ENCODE measurements at places on chromosomes 5 and 9.

- DNase-seq = no peak
Observed at GRCh38 chr5:178111925-178112324, 1.4 kb upstream of the N4BP3 start.

DNA sequence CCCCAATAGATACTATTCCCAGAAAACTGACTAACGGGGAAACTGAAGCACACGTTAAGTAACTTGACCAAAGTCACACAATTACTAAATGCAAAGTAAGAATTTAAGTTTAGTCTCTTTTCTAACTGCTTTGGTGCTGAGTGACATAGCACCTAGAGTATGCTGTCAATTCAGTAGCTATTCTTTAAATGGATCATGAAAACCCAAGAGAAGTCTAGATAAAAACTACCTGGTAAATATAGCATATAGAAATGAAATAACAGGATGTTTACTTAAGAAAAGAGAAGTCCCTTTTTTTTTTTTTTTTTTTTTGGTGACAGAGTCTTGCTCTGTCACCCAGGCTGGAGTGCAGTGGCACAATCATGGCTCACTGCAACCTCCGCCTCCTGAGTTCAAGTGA, 129.2 kb downstream of the PDE4D start:
- no peak for DNase-seq

GRCh38 chr9:73143711-73144328, 7.8 kb upstream of the ANXA1 start:
- no peak for DNase-seq

DNA sequence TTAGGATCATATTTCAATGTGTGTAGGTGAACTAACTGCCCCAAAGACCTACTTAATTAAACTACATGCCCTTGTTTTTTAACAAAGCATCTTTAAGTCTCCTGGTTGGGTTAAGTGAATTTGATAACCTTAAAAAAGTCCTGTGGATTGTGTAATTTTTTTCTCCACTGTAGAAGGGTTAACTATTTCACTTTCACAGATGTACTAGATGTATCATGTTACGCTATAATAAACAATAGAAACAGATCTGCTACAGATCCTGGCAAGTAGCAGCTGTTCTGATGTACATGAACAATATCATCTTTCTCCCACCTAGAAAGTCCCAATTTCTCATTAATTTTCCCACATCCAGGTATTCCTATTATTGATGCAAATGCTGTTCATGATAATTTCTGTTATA, 18.9 kb downstream of the KIF24 start:
- DNase-seq = peak; percentile 72

DNA sequence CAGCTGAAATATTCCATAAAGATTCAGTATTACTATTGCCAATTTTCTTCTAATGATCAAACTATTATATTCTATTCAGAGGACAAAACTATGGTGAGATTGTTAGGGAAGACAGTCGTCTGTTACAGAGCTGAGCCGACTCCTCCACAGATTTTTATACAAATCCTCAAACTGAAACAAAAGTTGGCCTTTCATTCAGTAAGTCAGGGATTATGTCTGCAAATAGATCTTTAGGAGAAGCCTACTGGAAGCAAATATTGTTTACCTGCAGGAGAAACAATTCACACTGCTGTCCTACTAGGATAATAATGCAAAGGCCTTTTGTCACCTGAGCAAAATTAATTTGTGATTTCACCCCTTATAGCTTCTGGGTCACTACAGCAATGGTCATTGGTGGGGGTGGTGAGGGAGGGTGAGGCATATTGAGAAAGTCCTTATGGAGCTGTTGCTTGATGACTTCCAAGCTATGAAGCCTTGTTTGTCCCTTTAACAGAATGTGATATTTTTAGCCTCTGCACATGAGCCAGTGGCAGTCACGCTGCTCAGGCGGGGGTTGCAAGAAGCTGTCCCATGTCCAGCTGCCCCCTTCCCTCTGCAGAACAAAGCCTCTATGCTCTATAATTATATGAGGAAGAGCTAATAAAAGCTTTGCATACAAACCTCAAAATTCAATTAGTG, 200.5 kb upstream of the KLF9 start:
- DNase-seq = no peak

- no peak for DNase-seq
Observed at GRCh38 chr5:146107901-146108300, 2.5 kb upstream of the PLAC8L1 start.

GRCh38 chr5:153496835-153497234, 6.4 kb downstream of the GRIA1 start:
- no peak for DNase-seq

DNA sequence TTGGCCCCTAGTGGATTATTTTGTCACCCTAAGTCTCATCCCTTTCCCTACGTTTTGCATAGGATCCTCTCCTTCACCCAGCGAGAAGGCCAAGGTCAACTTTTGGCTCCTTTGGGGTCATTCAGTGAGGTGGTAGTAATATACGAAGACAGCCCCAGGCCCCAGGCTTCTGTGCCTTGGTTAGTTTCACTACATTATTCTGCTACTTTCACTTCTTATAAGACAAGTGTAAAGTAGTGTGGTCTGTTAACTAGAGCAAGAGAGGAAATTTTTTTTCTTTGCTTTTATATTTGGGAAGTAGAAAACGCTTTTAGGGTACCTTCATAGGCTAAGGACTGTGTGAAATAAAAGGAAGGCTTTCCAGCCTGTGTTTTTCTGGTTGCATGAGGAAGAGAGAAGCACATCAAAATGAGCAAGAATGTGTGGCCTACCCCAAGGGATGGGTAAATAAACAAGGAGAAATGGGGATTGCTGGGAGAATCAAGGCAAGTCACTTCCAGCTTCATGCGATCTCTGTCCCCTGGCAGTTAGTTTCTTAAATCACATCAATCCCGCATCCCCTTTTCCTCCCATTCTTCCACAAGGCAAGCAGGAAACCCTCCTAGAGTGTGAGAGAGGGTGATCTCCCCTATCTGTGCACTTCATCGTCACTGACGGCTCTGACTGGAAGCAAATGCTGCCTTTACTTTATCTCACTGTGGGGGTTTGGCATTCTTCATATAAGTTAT, 677.0 kb upstream of the WWC1 start:
- no peak for DNase-seq

DNA sequence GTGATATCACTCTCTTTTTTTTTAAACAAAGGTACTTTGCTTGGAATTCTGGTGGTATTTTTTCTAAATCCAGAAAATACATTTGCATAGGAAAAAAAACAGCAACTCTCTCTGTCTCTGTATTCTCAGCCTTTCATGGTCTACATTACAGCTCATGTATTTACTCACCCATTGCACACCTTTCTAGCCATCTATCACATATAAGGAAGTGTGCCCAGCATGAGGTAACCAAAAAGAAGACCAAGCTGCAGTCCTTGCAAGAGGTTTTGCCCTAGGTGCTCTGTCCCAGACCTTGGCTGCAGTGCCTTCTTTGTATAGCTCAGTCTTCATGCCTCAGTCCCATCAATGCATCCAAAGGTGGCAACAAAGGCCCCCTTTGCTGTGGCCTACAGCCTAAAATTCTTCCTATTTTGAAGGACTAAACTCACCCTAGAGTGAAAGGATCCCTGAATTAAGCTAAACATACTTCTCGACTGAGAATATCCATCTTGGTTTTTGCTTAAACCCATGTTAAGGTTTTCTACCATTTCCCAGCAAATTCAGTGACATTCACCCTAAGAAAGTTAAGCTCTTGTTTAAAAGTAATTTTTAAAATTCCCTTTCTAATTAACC, 446.4 kb downstream of the KIF4B start:
- DNase-seq = peak; percentile 32

DNA sequence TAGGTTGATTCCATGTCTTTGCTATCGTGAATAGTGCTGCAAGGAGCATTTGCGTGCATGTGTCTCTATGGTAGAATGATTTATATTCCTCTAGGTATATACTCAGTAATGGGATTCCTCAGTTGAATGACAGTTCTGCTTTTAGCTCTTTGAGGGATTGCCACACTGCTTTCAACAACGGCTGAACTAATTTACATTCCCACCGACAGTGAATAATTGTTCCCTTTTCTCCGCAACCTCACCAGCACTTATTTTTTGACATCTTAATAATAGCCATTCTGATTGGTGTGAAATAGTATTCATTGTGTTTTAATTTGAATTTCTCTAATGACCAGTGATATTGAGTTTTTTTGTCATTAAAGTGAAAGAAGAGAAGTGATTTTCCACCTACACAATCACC, 18.5 kb downstream of the IFNA5 start:
- DNase-seq = no peak

GRCh38 chr5:106420102-106420501, 1250.6 kb downstream of the EFNA5 start:
- DNase-seq = no peak

- no peak for DNase-seq
Observed at GRCh38 chr9:92729735-92730155, 34.9 kb downstream of the BICD2 start.

All from NCI-H1092 treated with DMSO at 0.1 percent for 48 hours (cell line).